Dermis microvascular lymphatic vessel endothelial cell (primary cell): ENCODE measurements at places on chromosomes 5 and 9. TPM values are rescaled to one million over a fixed set of nuclear protein-coding genes. Genes with fewer than 3 reads are reported as not detected.

The SPATA31E1 gene
- total RNA-seq = not detected in 2 replicates

The IFNA14 gene
- total RNA-seq = not detected in 2 replicates

The PCDHA12 gene
- total RNA-seq = under 0.01 TPM in 1 of 2 replicates, not detected in the other

The OR13F1 gene
- not detected in 2 replicates for total RNA-seq

The DAB2 gene
- 77.5 and 222 TPM in 2 replicates for total RNA-seq

The SLC45A2 gene
- total RNA-seq = under 0.01 TPM in 1 of 2 replicates, not detected in the other
